ENCODE measurements at places on chromosomes 12 and 14. TPM values are rescaled to one million over a fixed set of nuclear protein-coding genes. Genes with fewer than 3 reads are reported as not detected.

Gene PAPLN
- polyA plus RNA-seq, result 2.9 TPM

- no peak for DNase-seq
- peaks cover 11% of the 10 kb centered on the region for H3K27me3 ChIP-seq
- H3K27ac ChIP-seq, result no peak overlapping the region
Observed at GRCh38 chr14:103194256-103195045, 71.2 kb downstream of the TNFAIP2 start.

DNA sequence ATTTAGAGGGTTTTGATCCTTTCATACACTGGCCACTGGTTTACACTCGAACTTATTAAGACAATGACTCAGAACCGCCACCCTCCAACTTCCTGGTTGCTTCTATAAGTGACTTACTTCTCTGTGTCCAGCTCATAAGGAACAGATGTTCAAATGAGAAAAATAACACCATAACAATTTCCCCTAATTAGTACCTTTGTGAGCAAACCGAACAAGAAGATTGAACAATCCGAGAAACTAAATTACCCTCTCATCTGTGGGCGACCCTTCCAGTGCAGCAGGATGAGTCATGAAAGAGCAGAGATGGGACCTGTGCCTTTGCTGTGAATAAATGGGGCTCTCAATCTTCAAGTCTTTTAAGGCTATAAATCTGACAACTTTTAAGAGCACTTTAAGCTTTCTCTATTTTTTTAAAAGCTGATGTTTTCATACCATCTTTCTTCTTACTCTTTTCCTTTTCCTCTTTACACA lies 146.8 kb upstream of the RASSF8 start:
- H3K27me3 ChIP-seq, result no peaks in the 10 kb centered on the region
- no peak overlapping the region for H3K4me3 ChIP-seq
- H3K4me1 ChIP-seq, result no peaks in the 10 kb centered on the region

Gene TSPAN11
- polyA plus RNA-seq, result 13.4 TPM

Gene KRT81
- not detected for polyA plus RNA-seq

Data from cardiac muscle cell (in vitro differentiated cells and primary cell).